Liver (tissue), 10 donors: ENCODE measurements at places on chromosomes 3 and 15. TPM values are rescaled to one million over a fixed set of nuclear protein-coding genes. Genes with fewer than 3 reads are reported as not detected.

DNA sequence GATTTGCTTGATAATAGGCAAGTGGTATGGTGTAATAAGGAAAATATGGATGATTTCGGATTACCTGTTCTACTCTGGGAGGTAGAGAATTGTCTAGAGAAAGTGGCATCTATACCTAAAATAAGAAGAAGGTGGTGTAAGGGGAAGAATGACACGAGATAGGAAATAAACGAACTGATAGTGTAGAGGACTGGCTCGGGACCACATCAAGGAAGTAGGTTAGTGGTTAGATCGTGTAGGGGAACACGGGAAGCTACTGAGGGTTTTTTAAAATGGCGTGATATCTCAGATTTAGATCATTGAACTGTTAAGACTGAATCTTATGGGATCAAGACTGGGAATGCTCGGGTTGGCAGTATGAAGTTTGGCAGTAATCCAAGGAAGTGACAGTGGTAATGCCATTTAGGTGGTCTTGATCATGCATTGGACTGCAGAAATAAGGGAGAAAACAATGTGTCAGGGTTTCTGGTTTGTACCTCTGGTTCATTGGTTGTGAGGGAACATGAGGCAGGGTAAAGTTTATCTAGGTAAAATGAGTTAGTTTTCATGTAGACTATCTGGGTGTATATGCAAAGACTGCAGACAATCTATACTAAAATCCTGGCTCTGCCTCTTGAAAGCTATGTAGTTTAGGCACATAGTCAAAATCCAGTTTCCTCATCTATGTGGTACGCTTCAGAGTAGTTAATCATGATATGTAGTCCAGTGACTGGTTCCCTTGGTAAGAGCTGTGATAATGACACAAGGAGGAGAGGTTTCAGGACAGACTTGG, 7.4 kb downstream of the RPL14 start:
- H3K36me3 ChIP-seq: peaks cover 8% of the 10 kb centered on the region
- no peak overlapping the region for H3K4me3 ChIP-seq
- no peak overlapping the region for H3K27ac ChIP-seq
- no peak for DNase-seq
- no peaks in the 10 kb centered on the region for H3K4me1 ChIP-seq
- no peaks in the 10 kb centered on the region for H3K27me3 ChIP-seq

DNA sequence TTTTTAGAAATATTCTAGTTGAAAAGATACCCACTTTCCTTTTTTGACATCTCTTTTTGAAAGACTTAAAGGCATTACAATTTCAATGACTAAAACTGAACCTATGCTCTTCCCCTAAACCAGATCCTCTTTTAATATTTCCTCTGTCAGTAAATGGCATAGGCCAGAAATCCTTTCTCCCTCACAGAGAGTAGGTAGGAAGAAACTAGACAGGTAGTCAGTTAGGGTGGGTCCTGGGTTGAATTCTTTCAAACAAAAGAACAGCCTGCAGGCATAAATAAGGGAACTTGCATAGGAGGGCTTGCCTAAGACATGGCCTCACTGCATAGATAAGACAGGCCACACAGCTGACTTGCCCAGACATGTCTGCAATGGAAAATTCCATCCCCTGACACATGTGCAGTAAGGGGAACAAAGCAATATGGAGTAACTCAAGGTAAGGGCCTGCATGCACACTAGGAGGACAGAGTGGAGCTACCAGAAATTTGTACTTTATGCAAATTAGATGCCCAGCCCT, 23.1 kb downstream of the PLSCR5 start:
- no peak overlapping the region for H3K4me3 ChIP-seq
- no peak for DNase-seq
- no peaks in the 10 kb centered on the region for H3K36me3 ChIP-seq
- no peaks in the 10 kb centered on the region for H3K27me3 ChIP-seq

DNA sequence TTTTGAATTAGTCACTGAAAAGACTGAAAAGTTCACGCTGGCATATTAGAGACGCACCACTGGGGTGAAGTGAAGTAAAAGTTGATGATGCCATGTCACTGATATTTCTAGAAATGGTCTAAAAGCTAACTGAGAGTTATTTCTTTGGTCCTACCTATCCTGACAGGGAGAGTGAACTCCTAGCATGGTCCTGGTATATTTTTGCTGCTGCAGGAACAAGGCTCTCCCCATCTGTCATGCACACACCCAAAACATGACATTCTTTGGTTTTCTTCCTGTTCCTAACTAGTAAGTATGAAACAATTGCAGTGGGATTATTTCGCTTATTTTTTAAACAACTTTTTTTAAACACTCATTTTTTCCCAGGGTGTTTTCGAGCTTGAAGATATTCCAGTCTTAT, 466.7 kb downstream of the ERC2 start:
- no peak overlapping the region for H3K27ac ChIP-seq
- DNase-seq: no peak
- no peak overlapping the region for H3K4me3 ChIP-seq
- no peaks in the 10 kb centered on the region for H3K4me1 ChIP-seq

GRCh38 chr15:69414701-69415167, 585 bp downstream of the KIF23 start:
- no peaks in the 10 kb centered on the region for H3K36me3 ChIP-seq
- H3K27me3 ChIP-seq: no peaks in the 10 kb centered on the region
- H3K4me3 ChIP-seq: no peak overlapping the region
- peak; percentile 40 for DNase-seq
- H3K4me1 ChIP-seq: peaks cover 3% of the 10 kb centered on the region
- H3K27ac ChIP-seq: no peak overlapping the region

Gene GOLGA6L10
- 0.33 TPM for total RNA-seq

DNA sequence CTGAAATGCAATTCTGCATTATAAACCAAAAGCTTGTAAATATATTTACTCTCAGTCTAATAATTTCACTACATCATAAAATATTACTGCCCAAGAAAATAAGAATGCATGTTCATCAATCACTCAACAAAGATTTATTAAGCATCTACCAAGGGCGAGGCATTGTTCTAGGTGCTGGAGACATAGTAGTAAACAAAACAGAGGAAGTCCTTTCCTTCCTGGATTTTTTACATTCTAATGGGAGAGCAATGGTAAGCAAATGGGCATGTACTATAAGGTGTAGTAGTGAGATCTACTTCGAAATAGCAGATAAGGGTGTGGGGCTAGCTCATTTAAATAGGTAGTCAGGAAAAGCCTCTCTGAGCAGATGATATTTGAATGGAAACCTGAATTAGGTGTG, 10.8 kb upstream of the ZFYVE19 start:
- no peak overlapping the region for H3K27ac ChIP-seq
- H3K4me3 ChIP-seq: no peak overlapping the region
- peaks cover 12% of the 10 kb centered on the region for H3K4me1 ChIP-seq

DNA sequence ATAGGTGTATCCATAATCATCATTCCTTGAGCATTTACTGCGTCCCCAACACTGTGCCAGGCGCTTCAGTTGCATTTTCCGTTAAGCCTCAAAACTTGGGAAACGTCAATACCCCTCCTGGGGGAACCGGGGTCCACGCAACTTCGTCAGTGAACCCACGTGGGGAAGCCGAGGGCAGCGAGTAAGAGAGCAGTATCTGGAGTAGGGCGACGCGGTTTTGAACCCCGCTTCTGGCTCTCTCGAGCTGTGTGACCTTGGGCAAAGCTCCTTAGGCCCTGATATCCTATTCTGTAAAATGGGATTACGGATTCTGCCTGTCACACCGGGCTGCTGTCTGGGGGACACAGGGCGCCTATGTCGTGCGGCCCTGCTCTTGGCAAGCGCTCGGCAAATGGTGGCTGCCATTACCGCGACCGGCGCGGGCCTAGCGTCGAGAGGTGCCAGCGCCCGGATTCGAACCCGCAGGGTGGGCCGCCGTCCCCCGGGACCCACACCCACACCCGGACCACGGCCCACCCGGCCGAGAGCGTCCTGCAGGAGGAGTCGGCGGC, 590 bp downstream of the POLG start:
- no peak for DNase-seq
- no peaks in the 10 kb centered on the region for H3K27me3 ChIP-seq
- H3K36me3 ChIP-seq: peaks cover 26% of the 10 kb centered on the region
- peak overlapping the region; percentile 87 for H3K4me3 ChIP-seq
- H3K4me1 ChIP-seq: peaks cover 9% of the 10 kb centered on the region
